ENCODE measurements at places on chromosomes 6 and 20.
A peak's percentile ranks its signal among the peaks of the same experiment; 100 is the strongest.

DNA sequence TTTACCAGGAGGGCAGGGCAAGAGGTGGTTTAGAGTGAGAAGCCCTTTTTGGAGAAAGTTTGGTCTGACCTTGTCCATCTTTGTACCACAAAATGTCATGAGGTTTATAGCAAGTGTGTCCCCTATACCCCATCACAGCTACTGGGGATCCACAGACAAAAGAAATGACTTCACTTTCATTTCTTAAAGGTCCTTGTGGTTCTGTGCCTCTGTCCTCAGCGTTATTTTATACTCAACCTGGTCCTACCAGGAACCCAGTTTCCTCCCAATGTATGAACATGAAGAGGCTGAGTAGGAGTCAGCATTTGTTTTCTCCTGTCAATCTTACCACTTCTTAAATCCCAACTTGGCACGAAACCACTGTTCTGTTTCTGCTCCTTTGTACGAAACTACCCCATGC, 157.6 kb downstream of the NFATC2 start:
- no peaks in the 10 kb centered on the region for H3K27me3 ChIP-seq
- DNase-seq, result no peak
- H3K4me1 ChIP-seq, result peaks cover 20% of the 10 kb centered on the region
- H3K27ac ChIP-seq, result no peak overlapping the region

GRCh38 chr20:64229507-64230061, 26.0 kb upstream of the PCMTD2 start:
- no peak for DNase-seq
- H3K36me3 ChIP-seq, result no peaks in the 10 kb centered on the region
- H3K4me1 ChIP-seq, result peaks cover 3% of the 10 kb centered on the region
- no peak overlapping the region for H3K27ac ChIP-seq
- H3K27me3 ChIP-seq, result peaks cover 6% of the 10 kb centered on the region

DNA sequence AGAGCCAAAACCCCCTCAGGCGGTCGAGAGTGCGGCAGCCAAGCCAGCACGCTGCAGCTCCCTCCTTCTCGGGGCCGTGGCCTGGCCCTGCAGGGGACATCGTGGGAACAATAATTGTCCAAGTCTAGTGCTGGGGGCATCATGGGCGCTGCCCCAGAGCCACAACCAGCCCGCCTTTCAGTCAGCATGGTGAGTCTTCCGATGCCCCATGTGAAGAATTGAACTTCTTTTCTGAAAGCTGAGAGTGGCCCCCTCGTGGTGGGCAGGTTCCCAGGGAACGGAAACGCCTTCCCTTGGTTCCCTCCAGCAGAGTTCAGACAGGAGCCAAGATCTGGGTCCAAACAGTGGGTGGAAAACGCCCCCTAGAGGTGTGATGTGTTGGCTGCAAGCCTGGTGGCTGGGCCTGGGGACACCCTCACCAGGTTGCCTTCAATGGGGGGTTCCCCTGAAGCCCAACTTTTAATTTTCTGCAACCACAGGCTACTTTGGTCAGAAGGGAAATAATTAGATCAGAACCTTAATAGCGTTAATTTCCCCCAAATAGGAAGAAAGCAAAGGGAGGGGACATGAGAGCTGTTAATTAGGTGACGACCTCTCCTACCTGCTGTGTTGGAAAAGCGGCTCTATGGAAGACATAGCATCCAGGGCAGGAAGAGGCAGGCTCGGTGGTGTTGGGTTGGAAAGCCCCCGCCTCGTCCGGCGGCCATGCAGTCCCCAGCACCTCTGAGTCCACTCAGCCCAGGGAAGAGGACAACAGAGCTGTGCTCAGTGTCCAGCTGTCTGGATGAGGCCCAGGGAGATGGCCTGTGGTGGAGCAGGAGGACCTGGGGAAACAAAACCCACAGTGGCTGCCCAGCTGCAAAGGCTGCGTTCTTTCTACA, 4.7 kb upstream of the MRGBP start:
- peak; percentile 73 for DNase-seq
- no peaks in the 10 kb centered on the region for H3K27me3 ChIP-seq
- no peak overlapping the region for H3K4me3 ChIP-seq
- H3K36me3 ChIP-seq, result no peaks in the 10 kb centered on the region

- H3K4me1 ChIP-seq, result no peaks in the 10 kb centered on the region
- H3K27ac ChIP-seq, result no peak overlapping the region
- no peak overlapping the region for H3K4me3 ChIP-seq
- no peaks in the 10 kb centered on the region for H3K27me3 ChIP-seq
Measured at GRCh38 chr6:122692175-122692598, 82.0 kb downstream of the PKIB start.

- H3K36me3 ChIP-seq, result no peaks in the 10 kb centered on the region
- DNase-seq, result no peak
- no peak overlapping the region for H3K4me3 ChIP-seq
- peaks cover 89% of the 10 kb centered on the region for H3K27me3 ChIP-seq
- peaks cover 4% of the 10 kb centered on the region for H3K4me1 ChIP-seq
Measured at GRCh38 chr6:50826803-50827202, 8.1 kb downstream of the TFAP2B start.

DNA sequence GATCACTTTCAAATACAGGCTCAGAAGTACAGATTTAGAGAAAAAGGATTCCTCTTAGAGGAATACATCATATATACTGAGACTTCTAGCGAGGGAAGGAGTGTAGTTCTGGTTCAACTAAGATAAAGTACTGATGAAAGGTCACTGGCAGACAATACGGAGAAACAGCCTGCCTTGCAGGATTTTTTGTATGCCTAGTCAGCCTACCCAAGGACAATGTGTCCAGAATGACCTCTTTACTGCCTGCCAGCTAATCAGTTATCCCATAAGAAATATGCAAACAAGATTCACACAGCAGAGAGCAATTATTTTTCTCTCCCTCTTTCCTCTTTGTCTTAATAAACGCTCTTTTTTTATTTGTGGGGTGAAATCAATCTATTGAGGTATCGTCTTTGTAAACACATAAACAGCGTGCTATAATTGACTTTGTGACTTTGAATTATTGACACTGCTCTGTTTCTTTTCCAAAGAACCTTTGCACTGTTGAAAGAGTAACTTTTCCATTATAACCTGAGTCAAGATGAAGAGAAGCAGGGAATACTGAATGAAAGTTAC, 1.4 kb upstream of the TSPYL4 start:
- no peak overlapping the region for H3K27ac ChIP-seq
- no peak overlapping the region for H3K4me3 ChIP-seq
- H3K27me3 ChIP-seq, result no peaks in the 10 kb centered on the region
- DNase-seq, result no peak
- peaks cover 26% of the 10 kb centered on the region for H3K4me1 ChIP-seq

- H3K36me3 ChIP-seq, result peaks cover 23% of the 10 kb centered on the region
- DNase-seq, result peak; percentile 60
- peak overlapping the region; percentile 98 for H3K27ac ChIP-seq
- H3K27me3 ChIP-seq, result no peaks in the 10 kb centered on the region
Measured at GRCh38 chr20:51531141-51531710, 11.3 kb downstream of the NFATC2 start.

DNA sequence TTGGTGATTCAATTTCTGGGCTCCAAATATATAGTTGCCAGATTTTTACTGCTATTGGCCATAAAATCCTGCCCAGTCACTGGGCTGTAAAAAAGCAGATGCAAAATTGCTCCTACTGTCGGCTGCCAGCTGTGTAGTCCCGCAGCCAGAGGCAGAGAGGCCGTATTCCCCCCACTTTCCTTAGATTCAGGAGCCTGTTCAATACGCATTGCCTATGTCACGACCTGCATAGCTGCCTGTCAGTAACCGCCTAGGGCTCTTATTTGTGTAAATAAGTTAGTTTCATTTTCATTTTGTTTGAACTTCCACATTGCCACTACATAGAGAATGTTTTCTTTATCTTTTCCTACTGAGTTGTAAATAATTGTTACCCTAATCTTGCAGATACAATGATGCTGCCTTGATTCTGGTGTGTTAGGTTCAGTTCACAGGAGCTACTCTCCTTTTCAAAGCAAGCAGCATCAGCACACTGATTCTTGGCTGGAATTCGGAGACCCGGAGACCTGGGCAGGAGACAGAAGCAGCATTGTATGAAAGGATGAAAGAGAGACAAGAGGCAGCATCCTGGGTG, 46.0 kb upstream of the UST start:
- peaks cover 10% of the 10 kb centered on the region for H3K4me1 ChIP-seq
- H3K36me3 ChIP-seq, result no peaks in the 10 kb centered on the region
- H3K27me3 ChIP-seq, result no peaks in the 10 kb centered on the region
- H3K27ac ChIP-seq, result peak overlapping the region; percentile 90
- peak overlapping the region; percentile 85 for H3K4me3 ChIP-seq

DNA sequence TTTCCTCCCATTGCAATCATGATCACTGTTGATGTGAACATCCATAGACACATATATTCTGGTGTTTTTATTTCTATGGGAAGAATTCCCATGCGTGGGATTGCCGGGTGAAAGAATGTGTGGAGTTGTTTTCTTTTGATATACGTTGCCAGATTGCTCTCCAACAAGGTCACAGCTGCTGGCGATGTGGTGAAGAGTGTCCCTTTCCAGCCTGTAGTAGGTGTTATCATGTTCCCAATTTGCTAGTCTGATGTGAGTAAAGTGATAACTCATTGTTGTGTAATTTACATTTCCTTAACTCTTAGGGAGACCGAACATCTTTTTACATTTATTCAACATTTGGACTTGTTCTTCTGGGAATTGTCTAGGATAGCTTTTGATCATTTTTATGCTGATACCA, 14.5 kb upstream of the ELMO2 start:
- no peak overlapping the region for H3K27ac ChIP-seq
- no peak overlapping the region for H3K4me3 ChIP-seq
- no peaks in the 10 kb centered on the region for H3K4me1 ChIP-seq
- peaks cover 41% of the 10 kb centered on the region for H3K27me3 ChIP-seq
- no peak for DNase-seq

DNA sequence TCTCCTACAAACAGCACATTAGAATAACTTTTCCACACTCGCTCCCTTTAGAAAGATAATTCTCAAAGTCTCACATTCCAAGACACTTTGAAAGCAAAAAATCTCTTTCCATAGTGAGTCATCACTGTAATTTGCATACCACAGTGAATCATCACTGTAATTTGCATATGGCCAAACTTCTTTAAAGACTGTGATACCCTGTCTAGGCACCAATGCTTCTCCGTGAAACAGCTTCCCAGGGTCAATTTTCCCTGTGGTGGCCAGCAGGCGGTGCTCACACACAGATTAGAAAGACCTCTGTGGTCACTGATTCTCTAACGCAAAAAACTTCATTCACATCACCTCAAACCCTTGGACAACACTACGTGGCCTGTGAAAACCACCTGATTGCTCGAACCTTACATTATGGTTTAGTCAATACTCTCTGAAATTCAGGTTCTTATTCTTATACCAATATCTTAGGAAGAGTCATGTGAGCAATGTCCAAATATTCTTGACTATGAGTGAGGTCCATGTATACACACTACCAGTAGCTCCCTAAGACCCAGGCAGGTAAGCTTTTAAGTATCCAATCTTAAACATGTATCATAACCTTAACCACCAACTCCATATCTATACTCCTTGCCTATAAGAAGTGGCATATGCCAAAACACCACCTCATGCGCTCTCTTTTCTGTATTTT, 78.5 kb upstream of the PHACTR1 start:
- H3K4me3 ChIP-seq, result no peak overlapping the region
- peaks cover 36% of the 10 kb centered on the region for H3K27me3 ChIP-seq
- H3K27ac ChIP-seq, result no peak overlapping the region
- peaks cover 2% of the 10 kb centered on the region for H3K36me3 ChIP-seq

DNA sequence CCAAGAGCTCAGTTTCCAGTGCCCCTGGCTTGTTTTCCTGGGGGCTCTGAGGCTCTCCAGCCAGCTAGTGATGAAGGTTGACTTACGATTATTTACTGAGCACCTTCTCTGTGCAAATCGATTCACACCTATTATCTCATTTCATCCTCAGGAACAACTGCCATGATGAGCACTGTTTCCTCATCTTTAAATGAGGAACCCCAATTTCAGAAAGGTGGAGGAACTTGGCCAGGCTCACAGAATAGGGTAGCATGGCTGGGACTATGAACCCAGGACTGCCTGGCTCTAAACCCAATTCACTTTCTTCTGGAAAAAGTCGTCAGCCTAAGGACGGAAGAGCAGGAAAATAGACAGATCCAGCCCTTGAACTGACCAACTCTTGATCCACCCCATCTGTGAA, 3.5 kb upstream of the BPI start:
- peaks cover 41% of the 10 kb centered on the region for H3K27me3 ChIP-seq
- H3K36me3 ChIP-seq, result no peaks in the 10 kb centered on the region
- peaks cover 13% of the 10 kb centered on the region for H3K4me1 ChIP-seq
- DNase-seq, result no peak
- no peak overlapping the region for H3K27ac ChIP-seq

DNA sequence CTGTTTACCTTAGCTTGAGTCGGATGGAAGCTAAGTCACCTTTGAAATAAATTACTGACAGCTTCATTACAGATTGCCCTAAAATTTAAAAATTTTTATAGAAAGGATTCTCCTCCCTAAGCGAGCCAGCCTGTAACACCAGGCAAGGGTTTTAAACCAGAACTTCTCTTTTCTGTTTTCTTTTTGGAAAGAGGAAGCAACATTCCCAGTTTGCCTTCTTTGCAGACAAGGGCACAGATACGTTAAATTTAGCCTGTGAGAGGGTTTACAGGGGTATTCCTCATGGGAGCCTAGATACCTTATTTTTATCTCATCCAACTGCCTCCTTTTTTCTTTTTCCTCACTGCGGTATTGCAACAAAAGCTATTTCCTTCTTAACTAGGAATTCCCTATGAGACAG, 45.0 kb downstream of the GNAS start:
- H3K36me3 ChIP-seq, result peaks cover 32% of the 10 kb centered on the region
- peak overlapping the region; percentile 49 for H3K27ac ChIP-seq
- H3K27me3 ChIP-seq, result no peaks in the 10 kb centered on the region
- peaks cover 78% of the 10 kb centered on the region for H3K4me1 ChIP-seq

DNA sequence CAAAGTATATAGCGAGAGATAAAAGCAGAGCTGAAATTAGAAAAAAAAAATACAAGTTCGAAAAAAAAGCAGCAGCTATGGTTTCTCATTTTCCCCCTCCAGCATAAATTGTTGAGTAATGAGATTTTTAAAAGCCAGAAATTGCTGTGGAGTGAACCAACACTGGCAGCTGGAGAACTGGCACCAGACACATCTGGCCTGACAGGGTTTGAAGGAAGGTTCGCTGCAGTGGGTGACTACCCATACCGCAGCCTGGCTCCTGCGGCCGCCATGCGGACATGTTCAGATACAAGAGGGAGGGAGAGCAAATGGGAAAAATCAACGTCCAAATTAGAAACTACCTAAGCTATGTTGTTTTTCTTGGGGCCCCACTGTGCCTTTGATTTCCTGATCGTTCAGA, 3.3 kb downstream of the APCDD1L start:
- H3K27ac ChIP-seq, result no peak overlapping the region
- peaks cover 8% of the 10 kb centered on the region for H3K36me3 ChIP-seq
- peaks cover 33% of the 10 kb centered on the region for H3K27me3 ChIP-seq
- H3K4me3 ChIP-seq, result no peak overlapping the region
- no peak for DNase-seq

DNA sequence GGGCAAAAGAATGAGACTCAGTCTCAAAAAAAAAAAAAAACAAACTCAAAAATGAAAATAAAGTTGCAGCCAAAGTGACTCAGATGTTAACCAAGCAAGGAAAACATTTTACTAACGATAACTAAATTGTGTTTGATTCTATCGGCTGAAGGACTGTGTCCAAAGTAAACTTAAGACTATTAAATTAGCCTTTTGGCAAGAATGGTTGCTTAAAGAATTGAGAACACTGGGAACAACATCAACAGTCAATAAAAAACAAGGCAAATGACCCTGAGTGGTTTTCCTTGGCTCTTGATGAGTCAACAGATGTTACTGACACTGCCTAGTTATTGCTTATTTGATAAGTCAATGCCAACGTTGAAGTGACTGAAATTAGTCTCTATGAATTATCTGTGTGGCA, 36.7 kb downstream of the POU3F2 start:
- no peaks in the 10 kb centered on the region for H3K27me3 ChIP-seq
- no peak overlapping the region for H3K27ac ChIP-seq
- no peak for DNase-seq
- H3K4me1 ChIP-seq, result no peaks in the 10 kb centered on the region

GRCh38 chr6:107576852-107577251, 86.9 kb downstream of the SOBP start:
- H3K4me3 ChIP-seq, result no peak overlapping the region
- peaks cover 45% of the 10 kb centered on the region for H3K27me3 ChIP-seq
- no peak overlapping the region for H3K27ac ChIP-seq
- H3K4me1 ChIP-seq, result peaks cover 14% of the 10 kb centered on the region
